ENCODE measurements at places on chromosomes 5 and 9.

GRCh38 chr5:140075371-140075770 is 32.3 kb upstream of the NRG2 start:
- DNase-seq = peak; percentile 10

GRCh38 chr9:75061169-75061568 is 26.8 kb downstream of the NMRK1 start:
- DNase-seq = no peak

DNA sequence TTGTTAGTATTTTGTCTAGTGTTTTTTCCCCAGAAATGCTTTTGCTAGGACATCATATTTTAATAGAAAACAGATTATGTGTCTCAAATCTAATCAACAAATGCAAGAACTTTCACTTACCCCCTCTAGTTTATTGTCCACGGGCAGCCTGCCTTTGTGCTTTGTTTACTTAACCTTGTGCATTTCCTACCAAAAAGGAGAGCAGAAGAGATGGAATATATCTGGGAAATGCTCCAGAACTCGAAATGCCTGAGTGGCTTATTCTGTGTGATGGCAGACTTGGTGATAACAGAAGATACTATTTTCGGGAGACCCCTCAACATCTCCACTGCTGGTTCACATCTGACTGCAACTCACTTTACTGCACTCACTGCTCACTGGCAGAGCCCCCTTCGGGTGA is 33.3 kb upstream of the SPDL1 start:
- no peak for DNase-seq

- DNase-seq = no peak
These were observed 102.5 kb upstream of the ADAMTS16 start for GRCh38 chr5:5037674-5038073.

GRCh38 chr9:127344368-127345000 is 52.5 kb upstream of the SLC2A8 start:
- no peak for DNase-seq

- no peak for DNase-seq
These were observed 52.8 kb downstream of the HABP4 start for GRCh38 chr9:96502539-96503373.

DNA sequence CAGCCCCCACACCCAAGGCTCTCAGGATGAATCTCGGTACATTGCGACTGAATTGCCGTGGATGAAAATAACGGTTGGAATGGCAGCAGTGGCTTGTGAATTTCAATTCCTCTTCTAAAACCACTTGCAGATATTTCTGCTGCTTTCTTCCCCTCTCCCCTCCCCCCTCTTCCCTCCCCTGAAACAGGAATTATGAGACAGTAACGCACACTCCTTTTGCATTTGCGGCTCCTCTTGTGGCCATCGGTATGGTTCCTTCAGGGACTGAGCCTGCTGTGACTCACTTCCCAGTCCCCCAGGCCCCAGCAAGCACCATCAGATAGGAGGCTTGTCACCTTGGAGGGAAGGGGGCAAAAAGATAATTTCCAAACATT is 9.7 kb downstream of the DCANP1 start:
- no peak for DNase-seq

DNA sequence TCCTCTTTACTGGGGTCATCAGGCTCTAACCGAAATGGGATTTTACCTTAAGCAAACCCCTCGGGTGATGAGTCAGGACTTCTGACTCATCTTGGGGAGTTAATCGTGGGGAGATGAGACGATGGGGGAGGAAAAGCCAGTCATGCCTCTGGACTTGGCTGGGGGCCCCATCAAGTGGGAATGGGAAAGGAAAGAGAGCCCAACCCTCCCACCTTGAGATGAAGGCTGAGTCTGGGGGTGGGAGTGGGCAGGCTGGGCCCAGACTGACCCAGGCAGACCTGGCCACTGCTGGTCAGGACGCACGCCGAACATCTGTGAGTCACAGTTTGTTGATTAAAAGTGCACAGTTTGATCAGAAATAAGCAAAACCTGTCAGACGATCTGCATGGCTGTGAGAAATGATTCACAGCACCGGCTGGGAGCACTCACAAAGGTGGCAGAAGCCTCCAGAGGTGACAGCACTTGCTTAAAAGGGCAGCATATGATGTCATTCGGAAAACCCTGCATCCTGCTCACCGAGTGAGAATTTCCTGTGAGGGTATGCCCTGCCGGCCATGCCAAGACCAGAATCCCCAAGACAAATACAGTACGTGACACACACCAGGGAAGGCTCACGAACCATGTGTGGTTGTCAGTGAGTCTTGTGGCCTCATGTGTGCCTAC is 50.0 kb upstream of the SLC25A51 start:
- peak; percentile 40 for DNase-seq

DNA sequence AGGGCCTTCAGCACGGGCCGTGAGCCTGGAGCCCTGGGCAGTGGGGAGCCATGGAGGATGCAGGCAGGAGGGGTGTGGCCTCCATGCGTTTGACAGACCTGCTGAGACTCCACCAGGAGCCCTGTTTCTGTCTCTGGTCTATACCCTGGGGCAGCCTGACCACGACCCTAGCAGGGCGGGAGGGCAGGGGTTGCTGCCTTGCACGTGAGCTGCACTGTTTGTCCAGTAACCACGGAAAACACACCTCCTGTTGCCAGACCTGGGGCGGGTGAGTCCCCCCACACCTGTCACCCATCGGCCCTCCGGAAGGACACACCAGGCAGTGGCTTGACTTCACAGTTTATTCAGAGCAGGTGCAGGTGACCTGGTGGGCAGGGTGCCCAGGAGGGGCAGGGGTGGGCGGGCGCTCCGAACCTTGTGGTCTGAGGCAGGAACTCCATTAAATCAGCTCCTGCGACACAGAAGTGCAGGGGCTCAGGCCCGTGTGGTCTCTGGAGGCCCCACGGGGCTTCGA is 3.9 kb downstream of the LCN8 start:
- DNase-seq = no peak

DNA sequence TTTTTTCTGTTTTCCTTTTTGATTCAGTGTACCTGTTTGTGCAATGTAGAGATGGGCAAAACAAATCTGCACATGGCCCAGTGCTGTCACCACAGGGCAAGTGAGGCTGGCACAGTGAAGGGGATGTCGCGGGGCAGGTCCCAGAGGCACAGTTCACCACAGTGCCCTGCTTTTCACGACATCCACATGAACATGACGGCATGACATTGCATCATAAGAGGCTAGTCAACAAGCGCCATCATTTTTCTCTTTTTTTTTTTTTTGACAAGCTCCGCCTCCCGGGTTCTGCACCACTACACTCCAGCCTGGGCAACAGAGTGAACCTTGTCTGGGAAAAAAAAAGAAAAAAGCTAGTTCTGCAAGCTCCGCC is 42.9 kb upstream of the VDAC1 start:
- DNase-seq = no peak

GRCh38 chr9:76654575-76654974 is 109.7 kb upstream of the PCA3 start:
- DNase-seq = no peak

DNA sequence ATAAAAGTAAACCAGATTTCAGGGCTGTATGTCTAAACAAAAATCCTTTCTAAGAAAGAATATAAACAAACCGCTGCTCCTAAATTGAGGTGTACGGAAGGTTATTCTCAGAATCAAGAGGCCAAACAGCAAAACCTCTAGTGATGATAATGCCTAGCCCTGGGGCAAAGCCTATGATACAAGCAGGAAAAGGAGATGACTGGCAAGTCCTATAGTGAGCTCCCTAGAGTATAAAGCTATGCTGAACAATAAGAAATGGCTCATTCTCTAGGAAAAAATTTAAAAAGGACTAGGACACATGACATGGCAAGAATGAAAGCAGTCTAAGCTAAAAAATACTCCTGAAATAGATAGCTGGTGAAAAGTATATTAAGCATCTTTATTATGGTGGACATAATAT is 187.1 kb downstream of the BNC2 start:
- no peak for DNase-seq

GRCh38 chr5:127010362-127010761 is 20.0 kb downstream of the MARCHF3 start:
- DNase-seq = no peak

DNA sequence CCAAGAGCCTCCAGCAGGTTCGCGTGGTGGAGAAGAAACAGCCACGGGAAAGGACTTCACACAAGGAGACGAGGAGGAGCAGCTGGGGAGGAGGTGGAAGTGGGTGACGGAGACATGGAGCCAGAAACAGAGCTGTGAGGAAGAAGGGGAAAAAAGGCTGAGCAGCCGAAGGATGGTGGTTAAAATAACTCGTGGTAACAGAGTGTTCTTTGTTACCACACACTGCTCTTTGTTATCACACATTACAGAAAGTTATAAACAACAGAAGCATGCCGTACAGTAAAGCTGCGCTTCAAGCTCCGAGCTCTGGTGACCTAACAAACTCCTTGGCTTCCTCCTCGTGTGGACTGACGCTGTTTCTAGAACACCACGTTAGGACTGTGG is 215.4 kb downstream of the GLIS3 start:
- no peak for DNase-seq

DNA sequence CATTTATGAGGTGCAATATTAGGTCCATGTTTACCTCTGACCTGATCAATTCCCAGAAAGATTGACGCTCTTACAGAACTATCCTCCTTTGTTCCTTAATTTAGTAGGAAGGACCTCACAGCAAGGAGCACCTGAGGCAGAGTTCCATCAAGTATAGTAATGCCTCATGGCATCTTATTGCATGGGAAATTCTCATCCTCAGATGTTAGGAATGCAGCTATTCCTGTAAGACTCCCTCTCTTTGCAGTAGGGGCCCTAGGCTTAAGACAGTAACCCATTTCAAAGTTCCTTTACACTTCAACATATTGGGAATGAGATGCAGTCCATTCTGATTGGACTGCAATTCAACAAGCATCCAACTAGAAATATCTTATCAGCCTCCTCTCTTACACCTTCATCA is 69.8 kb downstream of the SLCO4C1 start:
- no peak for DNase-seq

DNA sequence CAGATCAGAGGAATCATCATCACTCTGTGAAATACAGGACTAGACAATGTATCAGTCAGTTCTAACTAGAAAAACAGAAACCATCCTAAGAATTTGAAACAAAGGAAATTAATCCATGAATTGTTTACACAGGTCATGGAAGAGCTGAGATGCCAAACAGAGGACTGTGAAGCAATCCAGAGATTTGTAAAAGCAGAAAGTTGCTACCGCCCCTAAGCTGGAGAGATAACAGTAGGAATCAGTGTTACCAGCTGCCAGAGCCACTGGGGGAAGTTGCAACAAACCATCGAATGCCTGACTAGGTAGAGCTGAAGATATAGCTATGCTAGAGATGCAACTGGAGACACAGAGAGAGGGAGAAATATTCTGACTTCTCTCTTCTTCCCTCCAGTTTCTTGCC is 10.4 kb upstream of the MIER3 start:
- no peak for DNase-seq

- no peak for DNase-seq
These were observed 7.5 kb downstream of the LARP1 start for GRCh38 chr5:154762700-154763099.

- no peak for DNase-seq
These were observed 147.0 kb downstream of the TLE1 start for GRCh38 chr9:81542118-81542889.

DNA sequence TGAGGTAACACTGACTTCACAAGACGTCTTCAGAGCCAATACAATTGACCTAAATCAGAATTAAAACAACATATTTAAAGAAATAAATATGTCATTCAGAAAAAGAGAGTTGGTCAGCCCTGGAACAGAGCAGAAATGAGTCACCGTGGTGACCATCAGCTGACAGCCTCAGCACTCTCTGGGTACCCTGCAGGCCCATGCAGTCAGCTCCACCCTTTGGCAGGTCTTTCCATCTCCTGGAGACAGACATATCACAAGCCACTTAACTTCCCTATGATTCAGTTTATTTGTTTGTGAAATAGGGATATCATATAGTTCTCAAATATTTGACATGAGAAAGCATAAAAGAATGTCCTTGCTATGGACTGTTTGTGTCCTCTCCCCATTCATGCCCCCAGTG is 151.6 kb upstream of the MEF2C start:
- no peak for DNase-seq

GRCh38 chr5:151740336-151740942 is 18.0 kb downstream of the ATOX1 start:
- peak; percentile 84 for DNase-seq

GRCh38 chr9:115694991-115695390 is 458.6 kb upstream of the PAPPA start:
- DNase-seq = no peak

GRCh38 chr5:56350597-56351170 is 117.6 kb upstream of the ANKRD55 start:
- no peak for DNase-seq

GRCh38 chr9:28105001-28105400 is 531.7 kb upstream of the C9orf72 start:
- DNase-seq = no peak

DNA sequence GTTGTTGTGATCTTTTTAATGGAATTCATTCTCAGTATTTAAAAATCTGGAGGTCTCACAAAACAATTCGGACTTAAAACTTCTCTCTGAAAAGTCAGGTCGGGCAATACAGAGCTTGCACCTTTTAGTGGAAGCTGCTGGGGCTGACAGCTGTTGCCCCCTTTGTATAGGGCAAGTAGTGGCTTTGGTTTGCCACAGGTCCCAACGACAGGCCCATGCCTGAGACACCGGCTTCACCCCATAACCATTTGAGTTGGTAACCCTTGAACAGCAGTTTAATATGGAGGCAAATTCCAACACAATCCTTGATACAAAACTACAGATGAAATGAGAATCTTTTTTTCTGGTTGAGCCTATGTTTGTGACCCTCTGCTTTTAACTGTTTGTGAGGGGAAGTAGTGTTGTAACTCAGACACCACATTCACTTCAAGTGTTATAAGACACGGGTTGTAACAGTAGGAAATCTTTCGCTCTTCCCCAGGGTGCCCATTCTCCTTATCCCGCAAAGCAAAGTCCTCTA is 752 bp upstream of the GLRX start:
- DNase-seq = no peak

DNA sequence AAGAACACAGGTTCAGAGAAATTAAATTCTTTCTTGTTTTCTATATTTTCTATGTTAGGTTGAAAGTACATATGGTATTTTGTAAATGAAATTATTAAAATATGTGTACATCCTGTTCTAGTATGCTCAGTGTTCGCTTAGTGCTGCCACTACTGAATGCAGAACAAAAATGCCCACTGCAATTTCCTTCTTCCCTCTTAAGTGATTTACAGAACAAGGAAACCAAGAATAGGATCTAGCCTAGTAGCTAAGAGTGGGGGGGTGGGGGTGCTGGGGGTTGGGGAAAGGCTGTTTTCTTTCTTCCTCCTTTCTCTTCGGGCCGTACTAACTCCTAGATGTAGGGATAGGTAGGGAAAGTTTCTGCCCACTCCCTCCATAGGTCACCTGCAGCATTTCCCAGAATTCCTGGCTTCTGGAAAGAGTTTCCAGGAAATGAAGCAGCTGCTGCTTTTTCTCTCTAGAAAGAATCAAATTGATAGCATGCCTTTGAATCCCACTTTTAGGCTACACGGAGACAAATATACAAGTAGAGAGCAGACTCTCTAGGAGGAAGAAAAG is 15.7 kb downstream of the SPATA9 start:
- DNase-seq = no peak

GRCh38 chr9:90141723-90142122 is 500.9 kb downstream of the DIRAS2 start:
- DNase-seq = peak; percentile 21

GRCh38 chr5:172658961-172659501 is 18.0 kb downstream of the NEURL1B start:
- DNase-seq = no peak

Data from A673 (cell line).